ENCODE measurements at places on chromosomes 16 and 17. TPM values are rescaled to one million over a fixed set of nuclear protein-coding genes. Genes with fewer than 3 reads are reported as not detected.

DNA sequence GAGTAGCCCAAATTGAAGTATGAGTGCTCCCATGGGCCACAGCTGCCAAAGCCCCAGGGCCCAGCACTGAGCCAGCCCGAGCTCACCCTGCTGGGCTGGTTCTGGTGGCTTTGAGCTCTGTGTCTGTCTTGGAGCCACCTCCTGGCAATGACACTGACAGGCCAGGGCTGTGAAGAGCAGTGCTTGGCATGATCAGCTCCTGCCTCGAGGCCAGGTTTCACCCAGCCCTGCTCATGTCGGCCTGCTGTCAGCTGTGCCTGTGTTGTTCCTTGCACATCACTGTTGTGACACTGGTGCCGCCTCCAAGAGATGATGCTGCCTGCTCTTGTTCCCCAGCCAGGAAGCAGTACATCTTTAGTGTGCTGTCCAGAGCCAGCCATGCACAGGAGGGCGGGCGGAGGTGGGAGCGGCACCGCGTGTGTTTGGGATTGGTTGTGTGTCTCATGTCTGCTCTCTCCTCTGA is 26.0 kb downstream of the PLD6 start:
- DNase-seq: no peak

SPATA22 gene
- not detected for total RNA-seq

- DNase-seq: no peak
Measured at GRCh38 chr17:12402963-12403622, 262.6 kb upstream of the MYOCD start.

DNA sequence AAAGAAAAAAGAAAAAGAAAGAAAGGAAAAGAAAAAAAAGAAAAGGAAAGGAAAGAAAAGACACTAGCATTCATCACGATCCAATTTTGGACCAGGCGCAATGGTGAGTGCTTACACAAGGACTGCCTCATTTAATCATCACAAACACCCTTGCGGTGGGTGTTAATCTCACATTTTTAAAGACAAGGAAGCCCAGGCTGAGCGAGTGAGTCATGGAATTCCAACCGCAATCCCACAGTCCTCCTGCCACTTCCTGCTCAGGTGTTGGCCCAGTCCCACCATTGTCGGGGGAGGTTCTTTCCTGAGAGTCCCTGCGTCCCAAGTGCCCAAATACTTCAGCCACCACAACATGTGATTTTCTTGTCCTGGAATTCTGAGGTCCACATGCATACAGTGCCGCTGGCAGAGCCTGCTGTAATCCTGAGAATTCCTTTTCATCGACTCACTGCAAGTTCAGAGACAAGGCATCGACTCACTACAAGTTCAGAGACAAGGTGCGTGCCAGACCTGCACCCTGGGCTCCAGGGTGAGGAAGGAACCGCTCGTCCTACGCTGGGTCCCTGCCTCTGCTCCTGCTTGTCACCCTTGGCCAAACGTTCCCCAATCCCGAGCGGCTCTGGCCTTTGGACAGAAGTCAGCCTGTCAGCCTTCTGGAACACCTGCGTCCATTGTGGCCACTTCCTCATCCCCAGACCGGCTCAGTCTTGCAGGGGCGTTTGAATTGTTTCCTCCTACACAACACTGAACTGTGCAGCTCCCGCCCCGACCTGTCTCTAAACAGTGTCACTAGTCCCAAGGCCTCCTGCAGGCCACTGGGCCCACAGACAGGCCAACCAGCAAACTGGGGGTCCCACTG is 5.8 kb downstream of the ZG16B start:
- DNase-seq: peak; percentile 73

DNA sequence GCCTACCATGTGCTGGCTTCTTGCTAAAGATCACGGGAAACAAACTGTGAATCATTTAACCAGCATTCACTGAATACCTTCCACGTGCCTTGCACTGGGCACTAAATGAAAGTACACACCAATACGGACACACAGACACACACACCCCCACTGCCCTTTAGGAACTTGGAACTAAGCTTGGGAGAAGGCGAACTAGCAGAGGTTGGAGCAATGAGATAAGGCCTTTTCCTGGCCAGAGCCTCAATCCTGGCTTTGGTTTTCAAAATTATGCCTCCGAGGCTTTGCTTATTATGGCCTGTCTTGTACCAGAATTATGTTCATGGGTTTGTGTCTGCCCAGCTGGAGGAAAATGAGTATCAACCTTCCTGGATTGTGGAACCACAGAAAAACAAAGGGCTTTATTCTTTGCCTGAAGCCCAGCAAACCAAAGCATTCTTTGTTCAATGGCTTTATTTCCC is 32.3 kb downstream of the CPPED1 start:
- DNase-seq: peak; percentile 68

DNA sequence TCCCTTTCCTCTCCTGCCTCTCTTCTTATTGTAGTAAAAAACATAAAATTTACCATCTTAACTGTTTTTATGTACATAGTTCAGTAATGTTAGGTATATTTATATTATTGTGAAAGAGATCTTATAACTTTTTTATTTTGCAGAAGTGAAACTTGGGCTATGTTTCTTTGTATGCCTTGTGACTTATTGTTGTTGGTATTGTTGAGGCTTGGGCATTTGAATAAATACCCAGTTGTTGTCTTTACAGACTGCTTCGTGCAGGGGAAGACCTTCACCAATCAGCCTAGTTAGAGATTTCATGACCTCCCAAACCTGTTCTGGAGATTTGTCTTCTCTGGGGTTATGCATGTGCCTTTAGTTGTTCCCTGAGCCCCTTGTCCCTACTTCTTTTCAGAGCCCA is 31.9 kb downstream of the REXO5 start:
- DNase-seq: no peak

BEAN1 gene
- total RNA-seq: not detected

DNA sequence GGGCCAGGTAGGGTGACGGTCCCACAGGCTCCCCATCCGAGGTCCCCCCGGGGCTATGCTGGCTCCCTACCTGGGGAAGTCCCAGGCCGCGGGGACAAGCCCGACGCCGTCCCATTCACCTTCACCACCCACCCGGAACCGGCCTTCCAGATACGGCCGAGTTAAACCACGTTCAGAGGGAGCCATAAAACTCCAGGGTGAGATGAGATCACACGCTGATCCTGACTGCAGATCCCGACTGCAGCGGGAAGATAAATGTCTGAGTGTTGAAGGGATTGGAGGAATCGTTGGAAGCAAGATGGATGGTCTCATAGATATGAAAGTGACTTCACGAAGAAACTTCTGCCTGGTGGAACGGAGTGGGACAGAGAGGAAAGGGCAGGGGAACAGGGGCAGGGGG is 13.6 kb upstream of the C1QTNF8 start:
- no peak for DNase-seq

PYY gene
- not detected for total RNA-seq

GRCh38 chr17:8345951-8346665 is 6.5 kb downstream of the ODF4 start:
- no peak for DNase-seq
